ENCODE measurements at places on chromosomes 7 and 10.

DNA sequence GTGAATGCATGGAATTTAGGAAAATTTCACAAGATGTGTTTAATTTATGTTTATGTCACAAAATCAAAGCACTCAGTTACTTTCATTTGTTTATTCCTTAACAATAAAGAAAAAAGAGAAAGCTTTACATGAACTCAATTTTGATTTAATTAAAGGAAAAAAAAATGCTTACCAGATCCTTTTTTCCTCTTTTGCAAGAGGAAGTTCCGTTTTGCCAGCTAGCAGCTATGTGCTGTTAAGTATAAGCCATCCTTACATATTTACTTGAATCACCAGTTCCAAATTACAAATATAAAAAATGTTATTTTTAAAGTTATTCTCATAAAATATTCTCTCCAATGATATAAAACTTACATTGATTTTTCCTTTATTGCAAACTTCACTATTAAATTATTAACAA is 12.7 kb downstream of the MRC1 start:
- no peak for DNase-seq

DNA sequence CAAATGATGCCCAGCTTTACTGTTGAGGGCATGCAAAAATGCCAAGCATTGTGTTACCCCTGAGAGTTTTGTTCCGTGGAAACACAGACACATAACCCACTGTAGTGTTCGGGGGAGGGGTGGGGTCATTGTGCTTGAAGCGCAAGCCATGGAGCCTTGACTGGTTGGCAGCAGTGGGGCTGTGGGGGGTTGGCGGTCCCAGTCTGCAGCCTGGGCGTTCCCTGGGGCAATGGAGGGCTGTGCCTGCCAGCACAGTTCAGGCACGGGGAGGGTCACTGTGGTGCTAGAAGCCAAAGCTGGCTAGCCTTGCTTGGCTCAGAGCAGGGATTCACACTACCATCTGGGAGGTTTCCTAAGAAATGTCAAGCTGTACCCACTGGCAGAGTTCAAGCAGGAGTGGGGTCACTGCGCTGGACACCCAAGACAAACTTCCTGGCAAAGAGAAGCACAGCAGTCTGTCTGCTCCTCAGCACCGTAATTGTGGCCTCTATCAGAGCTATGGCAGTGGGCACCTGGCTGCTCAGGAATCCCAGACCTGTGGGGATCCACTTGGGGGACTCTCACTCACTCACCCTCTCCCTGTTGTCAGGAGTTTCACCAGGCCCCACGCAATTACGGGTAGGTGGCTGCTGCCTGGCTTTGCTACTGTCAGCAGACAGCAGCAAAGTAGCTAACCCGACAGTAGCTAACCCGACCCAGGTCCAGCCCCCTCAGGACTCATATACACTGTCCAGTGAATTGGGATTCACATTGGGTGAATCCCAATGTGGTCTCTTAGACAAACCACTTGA is 292.4 kb downstream of the ZWINT start:
- DNase-seq, result no peak

DNA sequence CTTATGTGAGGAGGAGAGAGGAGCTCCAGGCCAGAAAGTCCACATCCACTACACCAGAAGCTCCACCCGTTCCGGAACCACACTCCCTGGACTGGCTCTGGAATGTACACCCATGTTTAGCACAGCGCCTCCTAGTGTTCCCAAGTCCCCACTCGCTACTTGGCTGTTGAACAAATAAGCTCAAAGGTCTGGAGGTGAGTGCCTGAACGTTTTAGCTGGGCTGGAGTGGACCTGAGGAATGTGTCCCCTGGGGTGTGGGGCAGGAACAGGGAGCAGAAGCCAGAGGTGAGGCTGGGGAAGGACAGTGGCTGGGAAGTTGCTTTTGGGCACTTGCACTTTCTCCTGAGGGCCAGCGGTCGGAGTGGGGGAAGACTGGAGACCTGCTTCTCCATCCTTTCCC is 164.1 kb upstream of the CDCA7L start:
- peak; percentile 10 for DNase-seq

GRCh38 chr10:49606981-49607535 is 3.1 kb upstream of the SLC18A3 start:
- peak; percentile 52 for DNase-seq

DNA sequence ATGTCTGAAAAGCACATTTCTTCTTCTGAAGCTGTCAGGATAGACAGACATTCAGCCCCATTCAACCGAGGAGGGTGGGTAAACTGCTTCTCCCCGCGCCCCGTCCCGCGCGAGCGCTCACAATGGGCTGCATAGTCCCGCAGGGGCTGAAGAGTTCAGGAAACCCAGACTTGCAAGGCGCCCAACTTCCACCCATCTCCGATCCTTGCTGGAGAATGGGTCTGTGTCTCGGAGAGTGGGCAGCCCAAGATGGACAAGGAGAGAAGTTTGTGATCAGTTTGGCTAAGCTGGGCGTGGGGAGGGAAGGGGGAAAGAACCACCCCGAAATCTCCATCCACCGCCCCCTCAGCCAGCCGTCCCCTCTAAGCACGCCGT is 686 bp downstream of the AASS start:
- no peak for DNase-seq

GRCh38 chr7:29840701-29841100 is 34.4 kb downstream of the WIPF3 start:
- DNase-seq, result no peak

DNA sequence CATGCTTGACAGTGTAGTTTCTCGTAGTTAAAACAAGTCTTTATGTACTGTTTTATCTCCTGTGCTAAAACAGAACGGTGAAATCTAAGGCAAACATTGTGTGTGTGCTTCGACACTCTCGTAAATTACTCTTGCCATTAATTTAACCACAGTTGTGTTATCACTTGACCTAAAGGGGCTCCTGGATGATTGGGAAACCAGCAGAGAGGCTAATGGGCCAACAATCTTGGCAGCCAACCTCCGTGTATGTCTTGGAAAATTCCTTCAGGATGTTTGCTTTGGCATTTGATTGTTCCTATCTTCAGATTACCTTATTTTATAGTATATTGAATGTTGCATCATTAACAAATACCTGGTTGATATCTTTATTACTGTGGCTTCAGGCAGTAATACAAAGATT is 409.5 kb downstream of the SDK1 start:
- no peak for DNase-seq

GRCh38 chr10:57468894-57469432 is 798.7 kb downstream of the IPMK start:
- no peak for DNase-seq

DNA sequence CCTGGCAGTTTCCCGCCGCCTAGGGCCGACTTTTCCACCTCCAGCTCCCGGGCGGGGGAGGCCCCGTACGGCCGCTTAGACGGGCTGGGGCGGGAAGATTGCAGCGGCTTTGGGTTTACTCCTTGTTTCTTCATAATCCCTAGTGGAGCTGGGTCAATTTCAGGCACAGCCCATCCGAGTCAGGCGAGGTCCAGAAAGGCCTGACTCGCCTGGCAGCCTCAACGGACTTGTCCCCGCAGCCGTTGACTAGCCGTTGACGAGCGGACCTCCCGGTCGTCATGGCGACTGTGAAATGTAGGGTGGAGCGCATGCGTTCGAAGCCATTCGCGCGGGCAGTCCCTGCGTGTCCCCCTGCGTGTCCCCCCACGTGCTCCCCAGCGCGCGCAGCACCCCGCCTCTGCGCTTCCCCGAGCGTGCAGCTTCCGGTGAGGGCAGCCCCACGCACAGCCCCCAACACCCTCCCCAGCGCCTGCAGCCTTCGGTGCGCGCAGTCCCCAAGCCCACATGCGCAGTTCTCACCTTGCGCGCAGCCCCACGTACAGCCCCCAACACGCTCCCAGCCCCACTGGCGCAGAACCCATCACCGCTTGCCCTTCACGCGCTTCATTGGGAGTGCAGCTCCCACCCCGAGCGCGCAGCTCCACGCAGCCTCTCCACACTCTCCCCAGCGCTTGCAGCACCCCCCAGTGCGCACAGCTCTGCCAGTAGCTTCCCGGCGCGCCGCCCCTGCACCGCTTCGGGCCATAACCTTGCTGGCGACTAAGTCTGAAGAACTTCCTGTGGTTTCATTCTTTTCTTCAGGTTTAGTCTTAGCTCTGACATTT is 67.8 kb downstream of the TBX20 start:
- no peak for DNase-seq

DNA sequence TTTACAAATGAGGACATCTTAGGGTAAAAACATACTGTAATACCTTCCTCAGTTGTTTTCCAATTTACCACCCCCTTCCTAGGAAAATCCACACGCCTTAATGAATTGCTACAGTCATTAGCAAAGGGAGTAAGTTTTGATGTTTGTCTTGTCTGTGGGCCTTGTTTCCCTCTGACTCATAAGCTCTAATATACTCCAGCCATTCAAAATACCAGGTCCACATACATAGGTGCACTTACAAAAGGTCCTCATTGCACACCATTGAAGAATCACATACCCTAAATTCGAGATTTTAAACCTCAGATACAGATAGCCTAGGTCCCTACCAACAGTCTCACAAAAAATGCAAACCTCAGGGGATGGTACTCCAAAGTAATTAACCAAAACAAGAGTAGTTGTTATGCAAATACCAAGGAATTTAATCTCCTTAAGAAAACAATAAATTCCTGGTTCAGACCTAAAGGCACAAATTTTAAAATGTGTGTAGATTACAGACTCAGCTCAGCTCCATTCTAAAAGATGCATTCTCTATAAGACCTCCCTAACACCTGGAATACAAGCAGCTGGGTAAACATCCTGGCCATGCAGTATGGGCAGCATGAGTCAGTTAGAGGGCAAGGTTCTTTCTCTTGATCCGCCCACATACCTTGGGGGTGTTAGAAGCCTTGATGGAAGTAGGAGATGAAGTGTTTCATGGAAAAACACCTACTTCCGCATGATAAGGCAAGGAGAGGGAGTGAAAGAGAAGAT is 3.0 kb upstream of the LIPK start:
- no peak for DNase-seq

DNA sequence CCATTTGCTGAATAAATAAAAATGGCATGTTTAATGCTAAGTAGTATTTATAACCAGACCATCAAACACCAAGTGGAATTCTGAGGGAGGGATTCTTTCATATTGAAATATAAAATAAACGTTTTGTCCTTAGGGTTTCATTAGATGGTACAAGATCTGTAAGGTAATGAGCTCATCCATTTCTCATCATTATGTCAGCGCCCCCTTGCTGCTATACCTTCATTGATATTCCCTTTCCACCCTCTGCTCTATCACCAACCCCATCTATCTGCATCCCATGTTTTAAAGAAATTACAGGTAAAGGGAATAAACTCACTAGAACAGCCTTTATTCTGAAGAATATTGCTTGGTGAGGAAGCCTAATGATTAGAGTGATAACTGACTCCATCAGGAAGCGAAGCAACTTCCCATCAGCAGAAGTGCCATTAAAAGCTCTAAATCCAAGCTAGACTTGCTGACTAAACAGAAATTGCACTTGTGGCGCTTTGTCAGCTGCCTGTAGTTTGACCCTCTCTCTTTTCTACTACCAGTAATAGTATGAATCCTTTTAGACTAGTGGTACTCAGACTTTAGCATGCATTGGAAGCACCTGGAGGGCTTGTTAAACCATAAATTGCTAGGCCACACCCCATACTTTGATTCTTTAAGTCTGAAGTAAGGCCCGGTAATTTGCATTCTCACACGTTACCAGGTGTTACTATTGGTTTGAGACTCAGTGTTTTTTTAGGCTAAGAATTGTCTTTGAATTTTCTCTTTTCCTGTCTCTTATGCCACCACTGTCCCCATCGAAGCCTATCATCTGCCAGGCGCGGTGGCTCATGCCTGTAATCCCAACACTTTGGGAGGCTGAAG is 27.5 kb downstream of the ADD3 start:
- no peak for DNase-seq

GRCh38 chr10:74189999-74190421 is 39.0 kb downstream of the ADK start:
- DNase-seq, result peak; percentile 34

- DNase-seq, result no peak
Measured at GRCh38 chr10:16439295-16439694, 2.5 kb downstream of the PTER start.

DNA sequence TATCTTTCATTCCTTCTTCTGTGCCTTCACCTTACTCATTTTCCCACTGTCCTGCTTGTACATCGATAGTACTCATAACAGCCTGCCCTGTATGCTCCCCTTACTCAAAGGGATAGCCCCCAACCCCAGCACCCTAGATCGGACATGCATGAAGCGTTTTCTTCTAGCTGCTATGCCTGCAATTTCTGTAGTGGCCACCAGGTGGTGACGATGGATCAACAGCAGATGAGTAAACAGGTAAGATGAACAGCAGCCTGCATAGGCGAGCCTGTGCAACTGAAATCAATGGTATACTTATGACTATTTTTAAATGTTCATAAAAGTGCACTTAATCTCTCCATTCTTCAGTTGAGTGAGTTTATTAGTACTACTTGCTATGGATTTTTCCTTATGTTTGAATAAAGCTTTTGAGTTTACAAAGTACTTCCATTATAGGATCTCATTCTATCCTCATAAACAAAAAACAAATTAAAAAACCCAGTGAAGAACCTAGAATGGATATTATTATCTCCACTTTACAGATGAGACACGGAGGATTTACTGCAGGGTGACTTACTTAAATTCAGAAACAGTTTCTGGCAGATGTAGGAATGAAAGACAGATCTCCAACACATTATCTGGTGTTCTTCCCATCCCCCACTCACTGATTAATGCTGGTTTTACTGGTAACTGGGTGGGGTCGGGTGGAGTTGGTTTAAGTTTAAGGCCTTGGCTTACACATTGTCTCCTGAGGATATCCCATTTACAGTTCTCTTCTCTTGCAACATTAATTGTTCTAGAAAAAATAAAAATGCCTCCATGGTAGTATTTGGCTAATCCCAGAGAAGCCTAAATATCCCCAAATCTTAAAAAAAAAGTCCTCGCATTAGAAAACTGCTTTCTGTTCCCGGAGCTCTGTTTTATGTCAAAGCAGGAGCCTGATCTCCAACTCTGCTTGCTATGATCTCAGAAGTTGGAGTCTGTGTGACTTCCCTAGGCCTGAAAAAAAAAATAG is 222.1 kb downstream of the GLI3 start:
- DNase-seq, result peak; percentile 12

DNA sequence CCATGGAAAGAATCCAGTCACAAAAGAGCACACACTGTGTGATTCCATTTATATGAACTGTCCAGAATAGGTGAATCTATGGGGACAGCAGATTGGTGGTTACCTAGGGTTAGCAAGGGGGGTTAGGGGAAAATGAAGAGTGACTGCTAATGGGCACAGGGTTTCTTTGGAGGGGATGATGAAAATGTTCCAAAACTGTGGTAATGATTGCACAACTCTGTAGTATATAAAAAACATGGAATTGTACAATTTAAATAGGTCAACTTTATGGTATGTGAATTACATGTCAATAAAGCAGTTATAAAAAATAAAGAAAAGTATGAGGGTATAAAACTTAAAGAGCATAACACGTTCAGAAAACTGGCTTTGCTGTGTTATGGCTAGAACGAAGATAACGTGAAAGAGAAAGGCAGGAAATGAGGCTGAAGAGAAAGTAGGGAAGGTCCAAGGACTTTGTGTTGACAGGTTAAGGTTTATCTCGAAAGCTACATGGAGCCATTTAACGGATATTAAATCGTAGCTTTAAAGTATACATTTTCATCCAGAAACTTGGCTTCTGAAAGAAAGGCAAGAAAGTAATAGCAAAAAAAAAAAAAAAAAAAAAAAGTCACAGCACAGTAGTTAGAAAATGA is 26.4 kb upstream of the MSS51 start:
- no peak for DNase-seq

GRCh38 chr10:124630551-124630950 is 113.6 kb downstream of the FAM53B start:
- no peak for DNase-seq
